Astrocyte of the hippocampus (primary cell): ENCODE measurements at places on chromosomes 16 and 17.

DNA sequence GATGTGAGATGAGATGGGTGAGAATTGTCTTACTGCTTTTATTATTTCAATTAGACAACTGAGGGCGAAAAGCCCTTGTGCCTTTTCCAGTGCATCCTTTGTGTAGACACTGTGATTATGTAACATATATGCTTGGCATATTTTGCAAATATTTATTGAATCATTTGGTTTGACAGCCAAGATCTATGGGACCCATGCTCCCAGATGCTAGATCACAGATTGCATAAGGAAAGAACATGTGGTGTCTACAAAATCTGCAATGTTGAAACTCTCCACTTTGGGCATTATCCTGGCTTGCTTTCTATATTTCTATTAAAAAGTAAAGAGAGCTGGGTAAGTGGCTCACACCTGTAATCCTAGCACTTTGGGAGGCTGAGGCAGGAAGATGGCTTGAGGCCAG lies 4.8 kb upstream of the COG1 start:
- DNase-seq, result no peak

GRCh38 chr16:87392821-87393679 lies 914 bp downstream of the MAP1LC3B start:
- peak; percentile 67 for DNase-seq

GRCh38 chr17:74542166-74542565 lies 3.7 kb downstream of the CD300C start:
- no peak for DNase-seq

- DNase-seq, result no peak
These were observed 24.0 kb upstream of the SLFN5 start for GRCh38 chr17:35218915-35219314.

GRCh38 chr16:65889533-65889966 lies 476.9 kb upstream of the CDH5 start:
- DNase-seq, result no peak

DNA sequence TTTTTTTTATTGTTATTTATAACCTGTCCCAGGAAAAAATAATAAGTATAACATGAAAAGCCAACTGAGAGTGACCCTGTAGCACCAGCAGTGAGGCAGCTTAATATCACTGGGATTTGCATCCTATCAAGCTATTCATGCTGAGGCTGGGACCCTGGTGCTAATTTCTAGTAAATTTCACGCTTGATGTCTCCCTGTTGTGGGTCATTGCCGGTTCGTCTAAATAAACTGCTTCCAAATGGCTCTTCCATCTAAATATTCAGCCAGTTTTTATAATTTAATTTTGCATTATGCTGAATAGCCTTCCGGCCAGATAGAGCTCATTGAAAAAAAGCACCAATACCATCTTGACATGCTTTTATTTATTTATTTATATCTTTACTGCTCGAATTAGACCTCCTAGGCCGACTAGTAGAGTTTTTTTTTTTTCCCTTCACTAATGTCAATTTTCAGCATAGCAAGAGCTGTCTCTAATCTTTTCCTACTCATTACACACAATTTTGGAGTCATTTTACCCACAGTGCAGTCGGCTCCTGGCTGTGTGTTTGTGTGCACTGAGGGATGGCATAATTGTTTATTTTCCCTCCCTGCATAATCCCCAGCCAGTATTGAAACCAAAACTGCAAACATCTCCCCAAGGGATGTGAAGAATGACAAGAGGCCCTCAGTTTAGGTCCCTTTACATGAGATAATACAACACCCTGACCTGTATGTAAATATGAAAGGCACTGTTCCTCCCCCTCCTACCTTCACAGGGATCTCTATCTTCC lies 168.8 kb downstream of the AATF start:
- peak; percentile 59 for DNase-seq

- peak; percentile 74 for DNase-seq
These were observed 548 bp downstream of the TBX2 start for GRCh38 chr17:61400066-61400716.

GRCh38 chr16:53855511-53855910 lies 151.6 kb downstream of the FTO start:
- no peak for DNase-seq
